ENCODE measurements at places on chromosomes 3 and 15.

- DNase-seq = no peak
Observed at GRCh38 chr3:97684490-97684889, 80.1 kb upstream of the ARL6 start.

DNA sequence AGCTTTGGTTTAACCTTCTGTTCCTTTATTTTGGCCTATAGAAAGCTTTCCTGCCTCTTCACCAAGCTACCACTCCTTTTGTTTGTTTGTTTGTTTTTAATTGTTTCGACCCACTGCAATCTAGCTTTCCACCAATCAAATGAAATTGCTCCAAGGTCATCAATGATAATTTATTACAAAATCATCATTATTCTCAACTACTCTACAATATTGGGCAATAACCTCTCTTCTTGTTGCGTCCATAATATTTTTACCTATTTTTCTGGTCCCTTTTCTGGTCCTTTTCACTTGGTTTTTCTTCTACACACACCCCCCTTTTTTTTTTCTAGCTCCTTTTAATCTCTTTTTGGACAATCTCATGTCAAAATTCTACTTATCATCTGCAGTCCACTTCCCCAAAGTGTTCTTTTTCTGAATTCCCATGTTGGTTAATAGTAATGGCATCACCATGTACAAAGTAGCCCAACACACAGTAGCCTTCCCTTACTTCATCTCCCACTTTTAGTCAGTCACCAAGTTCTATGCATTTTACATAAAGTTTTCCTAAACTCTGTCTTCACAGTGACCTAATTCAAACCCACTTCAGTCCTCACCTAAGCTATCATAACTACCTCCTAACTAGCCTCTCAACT lies 11.0 kb upstream of the ANKRD28 start:
- no peak for DNase-seq

GRCh38 chr15:88911766-88912118 lies 1.4 kb downstream of the MFGE8 start:
- no peak for DNase-seq

DNA sequence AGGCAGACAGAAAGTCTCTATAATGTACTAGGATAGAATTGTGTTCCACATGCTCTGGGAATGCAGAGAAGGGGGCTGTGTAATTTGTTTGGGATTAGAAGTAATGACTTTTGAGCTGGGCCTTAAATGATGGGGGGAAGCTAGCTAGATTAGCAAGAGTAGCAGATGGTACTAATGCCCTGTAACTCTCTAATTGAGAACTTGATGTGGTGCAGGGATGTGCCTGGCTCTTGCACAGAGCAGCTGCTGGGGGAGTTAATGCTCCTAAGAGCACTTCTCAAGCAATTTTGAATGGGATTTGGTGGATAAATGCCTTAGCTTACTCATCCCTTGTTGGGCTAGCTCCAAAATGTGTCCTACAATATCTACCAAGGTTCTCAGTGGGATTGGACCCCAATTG lies 12.4 kb upstream of the SYN2 start:
- DNase-seq = no peak

- DNase-seq = no peak
Observed at GRCh38 chr3:5489536-5489935, 302.0 kb downstream of the EDEM1 start.

- DNase-seq = no peak
Observed at GRCh38 chr15:88487796-88488523, 20.5 kb downstream of the MRPS11 start.

DNA sequence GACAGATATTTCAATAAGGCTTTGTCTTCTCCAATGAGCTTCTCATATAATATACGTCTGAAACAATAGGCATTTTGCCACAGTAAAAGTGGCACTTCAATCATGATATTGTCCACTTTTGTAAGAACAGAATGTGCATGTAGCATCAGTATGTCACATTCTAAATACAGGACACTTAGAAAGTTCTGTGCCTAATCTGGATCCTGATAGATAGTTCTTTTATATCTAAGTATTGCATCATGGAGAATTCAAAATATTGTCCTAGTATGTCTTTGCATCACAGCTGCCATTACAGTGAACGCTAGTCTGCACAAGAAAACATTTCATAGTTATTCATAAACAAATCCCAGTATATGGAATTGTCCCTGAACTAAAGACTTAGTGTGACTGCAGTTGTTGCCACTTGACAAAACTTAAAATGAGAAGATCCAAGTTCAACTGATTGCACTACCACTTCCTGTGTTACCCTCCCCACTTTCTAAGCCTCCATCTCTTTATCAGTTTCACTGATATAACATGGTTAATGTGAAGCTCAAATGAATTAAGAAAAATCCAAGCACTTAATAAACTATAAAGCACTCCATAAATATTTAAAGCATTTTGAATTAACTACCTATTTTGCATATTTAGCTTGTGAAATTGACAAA lies 19.6 kb downstream of the LRRFIP2 start:
- no peak for DNase-seq

DNA sequence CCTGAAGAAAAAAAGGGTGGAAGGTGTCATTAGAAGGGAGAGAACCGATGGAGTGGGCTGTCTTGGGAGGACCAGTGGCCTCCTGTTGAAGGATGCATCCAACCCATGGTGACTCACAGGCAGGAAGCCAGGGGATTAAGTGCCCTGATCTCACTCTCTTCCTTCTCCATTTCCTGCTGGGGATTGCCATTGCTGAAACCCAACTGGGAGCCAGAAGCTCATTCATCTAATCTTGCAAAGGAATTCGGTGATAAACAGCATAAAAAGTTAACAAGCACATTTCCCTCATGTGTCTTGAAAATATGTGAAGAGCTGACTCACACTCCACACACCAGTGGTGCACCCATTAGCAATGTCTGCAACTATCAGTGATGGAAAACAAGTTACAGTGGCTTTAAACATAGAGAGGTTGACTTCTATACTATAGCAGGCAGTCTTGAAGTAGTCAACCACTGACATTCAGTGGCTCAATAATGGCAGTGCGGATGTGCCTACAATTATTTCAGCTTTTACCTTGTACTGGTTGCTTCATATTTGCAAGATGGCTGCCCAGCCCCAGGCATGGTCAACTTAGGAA lies 12.8 kb upstream of the CSRNP1 start:
- DNase-seq = peak; percentile 88

DNA sequence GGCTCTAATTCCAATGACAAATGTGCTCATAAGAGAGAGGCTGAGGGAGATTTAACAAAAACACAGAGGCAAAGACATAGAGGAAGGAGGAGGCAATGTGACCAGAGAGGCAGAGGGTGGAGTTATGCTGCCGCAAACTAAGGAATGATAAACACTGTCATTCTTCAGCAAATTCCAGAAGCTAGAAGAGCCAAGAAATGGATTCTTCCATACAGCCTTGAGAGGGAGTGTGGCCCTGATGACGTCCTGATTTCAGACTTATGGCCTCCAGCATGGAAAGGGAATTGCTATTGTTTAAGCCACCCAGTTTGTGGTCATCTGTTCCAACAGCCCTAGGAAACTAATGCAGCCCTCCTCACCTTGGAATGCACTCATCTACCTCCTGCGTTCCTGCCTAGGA lies 30.5 kb downstream of the CD47 start:
- no peak for DNase-seq

GRCh38 chr3:97895216-97895615 lies 73.4 kb downstream of the CRYBG3 start:
- DNase-seq = no peak

All from fibroblast of the aortic adventitia (primary cell).